Fibroblast of skin of abdomen (primary cell): ENCODE measurements at places on chromosomes 11 and 22.

DNA sequence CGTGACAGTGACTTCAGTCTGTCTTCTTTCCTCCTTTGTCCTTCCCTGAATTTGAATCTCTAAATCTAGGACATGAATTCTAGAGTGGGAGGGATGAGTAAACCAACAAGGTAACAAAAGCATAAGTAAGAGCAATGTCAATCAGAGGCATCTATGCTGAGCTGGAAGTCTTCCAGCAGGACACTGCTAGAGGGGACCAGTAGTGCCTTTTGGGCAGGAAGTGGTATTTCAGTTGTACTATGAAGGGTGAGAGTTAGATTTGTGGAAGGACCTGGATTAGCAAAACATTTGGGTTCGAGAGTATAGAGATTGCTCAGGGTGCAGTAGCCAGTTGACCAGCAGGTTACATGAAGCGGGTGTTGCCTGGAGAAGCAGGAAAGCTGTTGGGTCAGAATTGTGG lies 40.3 kb downstream of the MEI1 start:
- no peak for DNase-seq

GRCh38 chr22:26082866-26083265 lies 86.4 kb upstream of the SEZ6L start:
- no peak for DNase-seq

DNA sequence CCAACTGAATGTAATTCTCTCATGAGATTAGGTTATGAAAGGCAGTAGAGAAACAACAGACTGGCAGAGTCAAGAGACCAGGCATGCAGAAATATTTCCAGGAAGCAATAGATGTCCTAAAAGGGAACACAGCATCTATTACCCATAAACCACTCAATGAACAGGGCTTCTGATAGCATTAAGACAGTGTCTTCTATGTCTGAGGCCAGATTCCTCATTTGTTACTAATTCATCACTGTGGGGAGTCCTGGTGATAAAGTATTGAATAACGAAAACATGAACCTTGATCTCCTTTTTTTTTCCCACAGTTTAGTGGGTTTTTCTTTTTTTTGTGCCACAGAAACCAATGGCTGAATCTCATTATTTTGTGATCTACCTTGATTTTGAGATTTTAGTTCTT lies 339.0 kb downstream of the METTL15 start:
- DNase-seq, result peak; percentile 36

DNA sequence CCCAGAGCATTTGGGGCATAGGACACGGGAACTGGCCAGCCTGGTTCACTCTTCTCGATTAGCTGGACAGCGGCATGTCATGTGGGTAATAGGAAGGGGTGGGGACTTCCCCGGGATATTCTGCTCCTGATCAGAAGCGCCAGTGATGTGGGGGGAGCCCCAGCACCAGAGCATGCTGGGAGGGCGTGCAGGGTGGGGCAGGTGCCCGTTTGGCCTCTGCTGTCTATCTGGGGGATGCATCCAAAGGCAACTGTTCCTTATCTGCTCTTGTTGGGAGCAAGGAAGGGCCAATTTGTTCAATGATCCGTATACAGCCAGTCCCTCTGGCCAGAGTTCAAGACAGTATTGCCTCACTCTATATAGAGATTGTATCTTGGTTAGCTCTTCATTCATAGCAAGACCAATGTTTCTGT lies 43.6 kb downstream of the PPARA start:
- no peak for DNase-seq

GRCh38 chr11:7473717-7474116 lies 11.6 kb upstream of the OLFML1 start:
- DNase-seq, result no peak

DNA sequence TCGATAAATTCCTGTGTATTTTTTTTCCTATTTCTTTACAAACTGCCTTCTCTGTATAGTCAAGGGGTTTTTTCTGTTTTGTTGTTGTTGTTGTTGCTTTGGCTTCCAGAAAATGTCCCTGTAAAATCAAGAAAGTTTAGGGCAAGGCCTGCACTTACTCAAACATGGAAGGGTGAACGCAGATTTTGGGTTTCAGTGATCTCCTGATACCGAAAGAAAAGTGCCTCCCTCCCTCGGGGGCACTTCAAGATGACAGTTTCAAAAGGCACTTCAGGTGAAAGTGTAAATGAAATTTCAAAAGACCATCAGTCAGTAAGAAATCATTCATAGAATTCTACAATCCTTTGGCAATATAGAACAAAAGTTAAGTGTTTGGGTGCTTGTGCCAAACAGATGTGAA lies 43.4 kb upstream of the TMPRSS4 start:
- DNase-seq, result no peak

DNA sequence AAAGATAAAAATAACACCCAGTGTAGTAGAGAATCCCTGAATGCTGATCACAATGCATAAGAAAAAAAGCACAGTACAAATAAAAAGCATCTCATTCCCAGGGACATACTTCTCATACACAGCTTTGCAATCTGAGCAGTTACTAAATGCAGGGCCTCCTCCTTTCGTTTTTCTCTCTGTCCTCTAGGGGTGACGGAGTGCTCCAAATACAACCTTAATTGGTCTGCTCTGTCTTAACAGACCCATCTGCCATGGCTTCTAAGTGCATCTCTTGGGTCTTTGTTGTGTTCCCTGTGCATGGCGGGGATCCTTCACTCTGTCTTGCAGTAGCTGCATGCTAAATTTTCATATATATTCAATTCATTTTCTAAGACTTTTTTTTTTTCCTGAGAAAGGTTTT lies 1114.2 kb upstream of the RAG2 start:
- DNase-seq, result peak; percentile 13
